ENCODE measurements at places on chromosomes 5 and 9.

DNA sequence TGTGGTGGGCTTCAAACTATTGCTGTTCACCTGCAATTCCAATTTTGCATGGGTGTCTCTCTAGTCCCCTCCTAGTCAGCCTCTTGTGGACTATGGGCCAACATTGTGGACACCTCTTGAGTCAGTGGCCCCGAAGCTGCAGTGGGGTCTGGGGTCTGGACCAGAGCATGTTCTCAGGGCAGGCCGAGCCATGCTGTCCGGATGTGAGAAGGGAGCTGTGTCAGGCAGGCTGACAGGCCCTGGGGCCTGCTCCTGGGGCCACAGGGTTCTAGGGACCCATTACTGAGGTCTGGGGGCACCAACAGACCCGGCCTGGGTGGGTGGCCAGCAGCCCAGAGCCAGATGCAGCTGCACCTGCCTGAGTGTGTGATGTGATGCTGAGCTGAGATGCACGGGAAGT, 16.5 kb upstream of the IRX4 start:
- no peak for DNase-seq

DNA sequence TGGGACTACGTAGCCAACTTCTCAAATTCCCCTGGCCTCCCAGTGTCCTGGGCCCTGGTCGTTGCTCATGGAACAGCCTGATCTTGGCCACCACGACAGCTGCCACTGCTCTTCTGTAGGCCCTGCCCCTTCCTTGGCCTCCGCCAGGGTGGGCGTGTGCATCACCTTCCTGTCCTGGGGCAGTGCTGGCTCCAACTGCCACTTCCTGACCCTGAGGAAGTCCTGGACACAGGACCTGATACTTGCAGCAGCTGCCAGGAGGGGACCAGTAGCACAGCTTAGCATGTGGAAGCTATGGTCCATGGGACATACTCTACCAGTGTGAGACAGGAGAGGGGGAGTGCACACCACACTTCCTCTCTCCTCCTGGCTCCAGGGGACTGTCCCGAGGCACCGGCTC, 145.2 kb downstream of the TENT4A start:
- no peak for DNase-seq

DNA sequence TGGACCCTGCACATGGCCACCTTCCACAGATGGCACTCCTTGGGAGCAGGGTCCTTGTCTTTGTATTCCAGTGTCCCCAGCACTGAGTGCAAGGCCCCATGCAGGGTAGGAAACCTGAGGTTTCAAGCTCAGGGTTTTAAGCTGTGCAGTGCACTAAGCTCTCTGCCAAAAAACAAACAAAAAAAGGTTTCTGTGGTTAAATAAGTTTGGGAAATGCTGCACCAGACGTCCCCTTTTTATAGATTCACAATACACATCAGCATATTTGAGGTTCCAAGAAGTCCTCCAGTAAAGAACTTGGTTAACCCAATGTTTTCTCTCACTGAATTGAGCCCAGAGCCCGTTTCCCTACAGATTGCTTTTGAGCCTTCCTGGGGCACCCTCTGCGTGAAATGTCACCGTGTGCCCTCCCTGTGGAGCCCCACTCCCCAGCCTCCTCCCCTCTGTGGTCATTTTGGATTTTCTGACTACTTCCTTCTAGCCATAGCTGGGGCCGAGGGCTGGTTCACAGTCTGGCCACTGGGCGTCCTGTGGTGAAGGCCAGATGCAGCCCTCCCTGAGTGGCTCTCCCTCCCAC, 17.1 kb downstream of the DELE1 start:
- DNase-seq = no peak

DNA sequence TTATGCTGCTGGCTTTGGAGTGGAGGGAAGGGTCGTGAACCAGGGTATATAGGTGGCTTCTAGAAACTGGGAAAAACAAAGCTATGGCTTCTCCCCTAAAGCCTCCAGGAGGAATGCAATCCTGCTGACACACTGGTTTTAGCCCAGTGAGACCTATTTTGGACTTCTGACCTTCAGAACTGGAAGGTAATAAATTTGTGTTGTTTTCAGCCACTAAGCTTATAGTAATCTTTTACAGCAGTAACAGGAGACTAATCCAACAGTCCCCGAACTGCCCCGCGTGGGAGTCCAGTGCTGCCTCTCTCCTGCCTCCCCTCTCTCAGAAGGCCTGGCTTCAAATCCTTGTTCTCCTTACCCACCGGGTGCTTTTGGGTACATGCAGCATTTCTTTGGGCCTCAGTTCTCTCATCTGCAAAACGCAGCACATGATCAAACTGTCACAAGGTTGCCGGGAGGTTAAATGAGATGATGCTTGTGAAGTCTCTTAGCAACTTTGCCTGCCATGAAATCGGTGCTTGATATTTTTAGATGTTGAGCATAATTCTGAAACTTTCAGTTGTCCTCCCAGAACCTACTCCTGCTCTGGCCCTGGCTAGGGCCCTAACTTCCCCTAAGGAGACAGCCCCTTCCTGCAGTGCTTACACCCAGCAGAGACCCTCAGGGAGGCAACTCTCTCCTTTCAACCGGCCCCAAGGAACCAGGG, 127.3 kb upstream of the BOD1 start:
- no peak for DNase-seq

- no peak for DNase-seq
Measured at GRCh38 chr5:74599148-74599547, 41.4 kb downstream of the ENC1 start.

Data from stimulated activated CD8-positive, alpha-beta memory T cell treated with anti-CD3 and anti-CD28 coated beads, Interleukin-4, amount 100 ng/mL, for 1 hour (primary cell).